Karpas-422 (cell line): ENCODE measurements at places on chromosomes 2 and 18.
A peak's percentile ranks its signal among the peaks of the same experiment; 100 is the strongest.

GRCh38 chr18:61127714-61128467 lies 205.3 kb upstream of the CDH20 start:
- no peaks in the 10 kb centered on the region for H3K36me3 ChIP-seq
- H3K27ac ChIP-seq: no peak overlapping the region
- no peak for DNase-seq
- no peaks in the 10 kb centered on the region for H3K27me3 ChIP-seq

- no peak overlapping the region for H3K27ac ChIP-seq
- H3K4me3 ChIP-seq: no peak overlapping the region
- H3K36me3 ChIP-seq: peaks cover 23% of the 10 kb centered on the region
- DNase-seq: no peak
- no peaks in the 10 kb centered on the region for H3K4me1 ChIP-seq
These were observed 11.1 kb downstream of the TRAPPC8 start for GRCh38 chr18:31931886-31932240.

DNA sequence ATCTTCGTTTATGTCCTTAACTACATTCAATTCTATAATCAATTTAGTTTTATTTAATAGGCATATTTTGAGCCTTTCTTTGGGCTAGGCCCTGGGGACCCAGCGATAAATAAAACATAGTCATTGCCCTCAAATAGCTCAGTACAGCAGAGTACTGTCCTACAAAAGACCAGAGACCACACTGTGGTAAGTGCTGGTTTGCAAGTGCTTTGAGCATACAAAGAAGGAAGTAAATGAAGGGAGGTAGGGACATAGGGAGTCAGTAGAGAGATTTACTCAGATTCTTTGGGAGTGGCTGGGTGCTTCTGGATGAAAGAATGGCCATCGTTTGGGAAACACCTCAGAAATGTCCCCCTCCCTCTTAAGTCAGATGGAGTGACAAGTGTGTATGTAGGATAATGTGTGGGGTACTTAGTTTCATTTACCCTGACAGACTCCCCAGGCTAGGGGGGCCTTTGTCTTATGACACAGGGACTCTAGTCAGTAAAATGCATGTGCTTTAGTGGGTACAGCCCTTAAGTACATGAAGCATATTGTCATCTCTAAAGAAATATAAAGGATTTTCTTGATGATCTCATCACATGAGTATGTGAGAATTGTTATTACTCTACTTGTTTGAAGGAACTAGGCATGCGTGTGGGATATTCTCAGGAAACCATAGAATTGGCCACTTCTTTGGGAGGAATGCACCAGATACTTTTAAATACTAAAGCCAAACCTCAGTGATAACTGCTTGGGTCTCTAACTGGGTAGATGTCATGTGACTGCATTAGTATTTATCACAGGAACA lies 35.1 kb downstream of the MAPRE2 start:
- H3K4me1 ChIP-seq: peaks cover 72% of the 10 kb centered on the region
- no peak overlapping the region for H3K27ac ChIP-seq
- peaks cover 89% of the 10 kb centered on the region for H3K36me3 ChIP-seq
- DNase-seq: no peak
- H3K4me3 ChIP-seq: no peak overlapping the region

DNA sequence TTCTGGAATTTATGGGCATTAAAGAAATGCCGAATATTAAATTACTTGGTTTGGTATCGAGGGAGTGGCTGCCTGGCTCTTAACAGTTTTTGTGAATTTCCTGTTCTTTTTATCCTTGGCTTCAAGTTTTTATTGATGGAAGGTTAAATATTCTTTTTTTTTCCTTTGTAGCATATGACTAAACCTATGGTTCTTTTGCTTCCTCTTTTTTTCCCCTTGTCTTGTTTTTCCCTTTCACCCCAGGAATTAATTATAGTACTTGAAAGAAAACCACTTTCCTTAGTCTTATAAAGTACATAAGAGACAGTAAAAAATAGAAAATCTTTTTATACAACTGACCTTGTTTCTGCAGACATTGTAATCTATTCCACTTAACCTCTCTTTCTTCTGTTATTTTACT lies 42.4 kb downstream of the MGAT5 start:
- H3K4me3 ChIP-seq: no peak overlapping the region
- peaks cover 38% of the 10 kb centered on the region for H3K4me1 ChIP-seq
- DNase-seq: no peak
- no peak overlapping the region for H3K27ac ChIP-seq
- H3K27me3 ChIP-seq: no peaks in the 10 kb centered on the region

GRCh38 chr2:197234671-197235191 lies 75.8 kb downstream of the ANKRD44 start:
- H3K27me3 ChIP-seq: no peaks in the 10 kb centered on the region
- H3K4me3 ChIP-seq: no peak overlapping the region
- peaks cover 56% of the 10 kb centered on the region for H3K4me1 ChIP-seq
- no peak overlapping the region for H3K27ac ChIP-seq
- DNase-seq: no peak

DNA sequence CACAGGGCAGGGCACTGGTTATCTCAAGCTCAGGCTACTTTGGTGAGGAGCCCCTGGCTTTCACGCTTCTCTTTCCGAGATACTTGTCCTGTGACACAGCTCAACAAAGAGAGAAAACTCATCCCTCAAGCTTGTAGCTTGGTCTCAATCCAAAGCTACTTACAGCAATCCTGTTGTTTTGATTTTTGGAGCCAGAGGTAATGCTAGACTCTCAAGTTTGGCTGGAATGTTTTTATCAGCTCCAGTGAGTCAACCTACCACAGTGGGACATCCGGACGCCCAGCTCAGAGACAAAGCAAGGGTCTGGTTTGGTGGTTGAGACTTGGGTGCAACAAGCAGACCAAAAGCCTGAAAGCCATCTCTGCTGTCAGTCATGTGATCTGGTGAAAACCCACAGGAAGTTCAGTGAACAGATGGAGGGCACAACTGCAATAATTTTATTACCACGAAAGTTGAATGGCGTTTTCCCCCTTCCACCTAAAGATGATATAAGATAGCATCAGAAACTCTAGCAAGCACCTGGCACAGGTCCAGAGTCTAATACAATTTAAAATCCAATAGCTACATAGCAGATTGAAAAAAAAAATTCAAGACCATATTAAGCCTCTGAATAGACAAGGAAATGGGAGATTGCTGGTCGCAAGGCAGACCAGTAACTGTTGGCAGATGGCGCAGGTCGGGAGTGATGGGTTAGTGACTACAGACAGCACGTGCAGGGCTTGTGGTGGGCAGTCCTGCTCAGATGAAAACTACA lies 102.3 kb upstream of the SMAD7 start:
- H3K27me3 ChIP-seq: no peaks in the 10 kb centered on the region
- H3K27ac ChIP-seq: no peak overlapping the region
- H3K4me1 ChIP-seq: no peaks in the 10 kb centered on the region
- no peaks in the 10 kb centered on the region for H3K36me3 ChIP-seq
- DNase-seq: no peak
- H3K4me3 ChIP-seq: no peak overlapping the region

GRCh38 chr18:75818383-75818782 lies 390.9 kb upstream of the SMIM21 start:
- H3K4me1 ChIP-seq: no peaks in the 10 kb centered on the region
- H3K36me3 ChIP-seq: no peaks in the 10 kb centered on the region
- no peak overlapping the region for H3K27ac ChIP-seq
- no peak overlapping the region for H3K4me3 ChIP-seq

GRCh38 chr2:187658952-187659525 lies 104.8 kb upstream of the TFPI start:
- no peak overlapping the region for H3K4me3 ChIP-seq
- H3K27ac ChIP-seq: no peak overlapping the region
- no peaks in the 10 kb centered on the region for H3K36me3 ChIP-seq
- H3K4me1 ChIP-seq: no peaks in the 10 kb centered on the region
- DNase-seq: no peak
- H3K27me3 ChIP-seq: no peaks in the 10 kb centered on the region

- H3K27ac ChIP-seq: no peak overlapping the region
- DNase-seq: no peak
- H3K27me3 ChIP-seq: no peaks in the 10 kb centered on the region
- H3K4me3 ChIP-seq: no peak overlapping the region
- no peaks in the 10 kb centered on the region for H3K36me3 ChIP-seq
These were observed 59.8 kb downstream of the MEIS1 start for GRCh38 chr2:66494708-66495107.

DNA sequence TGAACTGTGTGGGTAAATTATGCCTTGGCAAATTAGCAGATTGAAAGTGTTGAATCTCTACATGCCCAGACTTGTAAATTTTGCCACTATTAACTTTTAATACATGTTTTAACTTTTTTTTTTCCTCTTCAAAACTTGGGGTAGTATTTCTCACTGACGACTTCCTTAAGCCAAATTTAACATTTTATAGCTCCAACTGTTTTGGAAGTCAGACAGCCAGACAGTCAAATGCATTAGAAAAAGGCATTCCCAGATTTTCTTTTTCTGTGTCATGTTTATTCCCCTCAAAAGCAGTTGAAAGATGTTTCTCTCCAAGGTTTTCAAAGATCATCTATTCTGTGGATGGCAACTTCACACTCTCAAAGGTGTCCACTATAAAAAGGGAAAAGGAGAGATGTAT lies 226.8 kb upstream of the FN1 start:
- H3K4me3 ChIP-seq: no peak overlapping the region
- no peaks in the 10 kb centered on the region for H3K27me3 ChIP-seq
- peaks cover 7% of the 10 kb centered on the region for H3K4me1 ChIP-seq
- DNase-seq: no peak
- H3K27ac ChIP-seq: no peak overlapping the region

GRCh38 chr18:21669736-21670285 lies 34.8 kb downstream of the ABHD3 start:
- DNase-seq: no peak
- no peak overlapping the region for H3K27ac ChIP-seq
- H3K27me3 ChIP-seq: no peaks in the 10 kb centered on the region

- H3K27me3 ChIP-seq: no peaks in the 10 kb centered on the region
- no peak for DNase-seq
- no peaks in the 10 kb centered on the region for H3K4me1 ChIP-seq
- H3K36me3 ChIP-seq: no peaks in the 10 kb centered on the region
- no peak overlapping the region for H3K27ac ChIP-seq
These were observed 38.6 kb upstream of the PLB1 start for GRCh38 chr2:28457237-28457636.

DNA sequence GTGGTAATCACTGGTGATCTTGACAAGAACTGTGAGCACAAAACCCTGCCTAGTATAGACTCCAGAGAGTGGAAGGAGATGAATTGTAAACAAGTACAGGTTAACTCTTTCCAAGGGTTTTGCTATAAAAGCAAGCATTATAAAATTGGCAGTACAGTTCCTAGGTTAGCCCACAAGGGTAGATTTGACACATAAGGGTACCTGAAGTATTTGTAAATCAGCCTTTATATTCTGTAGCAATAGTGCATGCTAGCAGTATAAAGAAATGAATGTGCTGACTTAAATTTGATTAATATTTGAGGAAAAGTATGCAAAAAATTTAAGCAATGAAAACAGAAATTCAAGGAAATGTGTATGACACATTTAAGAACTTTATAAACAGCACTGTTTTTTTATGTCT lies 42.4 kb downstream of the SP3 start:
- DNase-seq: no peak
- H3K27me3 ChIP-seq: no peaks in the 10 kb centered on the region
- peaks cover 56% of the 10 kb centered on the region for H3K4me1 ChIP-seq
- H3K27ac ChIP-seq: peak overlapping the region; percentile 12; the same call in 1 of the 2 replicates

DNA sequence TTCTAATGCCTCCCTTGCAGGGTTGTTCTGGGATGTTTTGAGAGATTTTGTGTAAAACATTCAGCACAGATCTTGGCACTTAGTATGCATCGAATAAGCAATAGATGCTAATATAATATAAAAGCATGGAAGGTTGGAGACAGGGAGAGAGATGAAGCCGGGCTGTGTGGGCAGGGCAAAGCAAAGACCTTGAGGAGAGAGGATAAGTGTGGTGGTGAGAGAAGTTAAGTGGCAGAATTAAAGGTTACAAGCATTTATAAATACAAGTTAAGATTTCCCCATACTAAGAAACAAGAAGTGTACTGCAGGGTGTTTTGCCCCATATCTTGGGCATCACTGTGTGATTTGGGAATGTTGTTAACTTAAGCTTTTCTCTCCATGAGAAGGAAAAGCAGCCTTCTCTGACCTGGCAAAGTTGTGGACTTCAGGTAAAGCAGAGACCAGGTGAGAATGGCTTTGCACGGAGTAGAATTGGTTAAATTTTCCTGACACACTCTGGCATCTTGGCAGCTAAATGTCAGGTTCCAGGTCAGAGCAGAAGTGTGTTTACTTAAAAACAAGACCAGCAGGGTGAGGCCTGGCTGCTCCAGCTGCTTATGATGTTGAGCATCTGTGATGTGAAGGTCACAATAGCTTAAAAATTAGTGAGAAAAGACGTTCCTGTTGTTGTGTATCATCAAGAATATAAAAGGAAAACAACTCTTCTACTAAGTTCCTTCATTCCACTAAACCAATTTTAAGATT lies 288.5 kb upstream of the HNMT start:
- no peaks in the 10 kb centered on the region for H3K27me3 ChIP-seq
- H3K36me3 ChIP-seq: no peaks in the 10 kb centered on the region
- H3K4me1 ChIP-seq: no peaks in the 10 kb centered on the region
- DNase-seq: no peak

- no peak for DNase-seq
- H3K36me3 ChIP-seq: no peaks in the 10 kb centered on the region
- no peak overlapping the region for H3K27ac ChIP-seq
- H3K27me3 ChIP-seq: no peaks in the 10 kb centered on the region
These were observed 51.7 kb downstream of the TNS1 start for GRCh38 chr2:217951091-217951490.

DNA sequence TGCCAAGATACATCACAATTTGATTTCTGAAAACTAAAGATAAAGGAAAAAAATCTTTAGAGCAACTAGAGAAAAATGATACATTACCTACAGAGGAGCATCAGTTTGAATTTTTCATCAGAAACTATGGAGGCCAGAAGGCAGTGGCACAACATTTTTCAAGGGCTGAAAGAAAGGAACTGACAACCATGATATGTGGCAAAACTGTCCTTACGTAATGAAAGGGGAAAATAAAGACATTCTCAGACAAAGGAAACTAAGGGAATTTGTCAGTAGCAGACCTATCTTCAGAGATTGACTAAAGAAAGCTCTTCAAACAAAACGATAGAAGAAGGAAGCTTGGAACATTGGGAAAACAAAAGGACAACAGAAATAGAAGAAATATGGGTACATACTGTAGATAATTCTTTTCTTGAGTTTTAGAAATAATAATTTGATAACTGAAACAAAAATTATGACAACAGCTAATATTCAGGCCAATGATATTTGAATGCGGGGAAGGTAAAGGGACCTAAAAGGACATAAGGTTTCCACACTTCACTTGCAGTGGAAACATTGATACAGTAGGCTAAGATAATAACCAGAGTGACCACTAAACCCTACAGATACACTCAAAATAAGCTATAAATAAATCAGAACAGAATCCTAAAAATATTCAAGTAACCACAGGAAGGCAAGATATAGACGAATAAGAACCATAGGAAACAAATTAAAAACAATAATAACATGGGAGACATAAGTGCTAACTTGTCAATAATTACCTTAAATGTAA lies 70.0 kb upstream of the NPAS2 start:
- H3K27me3 ChIP-seq: no peaks in the 10 kb centered on the region
- no peak for DNase-seq
- H3K4me3 ChIP-seq: no peak overlapping the region
- H3K4me1 ChIP-seq: peaks cover 27% of the 10 kb centered on the region
- no peaks in the 10 kb centered on the region for H3K36me3 ChIP-seq
- no peak overlapping the region for H3K27ac ChIP-seq
